OCI-M1 (cell line): ENCODE measurements at places on chromosomes 4 and X.

- DNase-seq: peak; percentile 85
These were observed 54.4 kb upstream of the LCORL start for GRCh38 chr4:18075823-18076433.

- peak; percentile 36 for DNase-seq
These were observed 528.7 kb downstream of the TMA16 start for GRCh38 chr4:164023214-164023613.

DNA sequence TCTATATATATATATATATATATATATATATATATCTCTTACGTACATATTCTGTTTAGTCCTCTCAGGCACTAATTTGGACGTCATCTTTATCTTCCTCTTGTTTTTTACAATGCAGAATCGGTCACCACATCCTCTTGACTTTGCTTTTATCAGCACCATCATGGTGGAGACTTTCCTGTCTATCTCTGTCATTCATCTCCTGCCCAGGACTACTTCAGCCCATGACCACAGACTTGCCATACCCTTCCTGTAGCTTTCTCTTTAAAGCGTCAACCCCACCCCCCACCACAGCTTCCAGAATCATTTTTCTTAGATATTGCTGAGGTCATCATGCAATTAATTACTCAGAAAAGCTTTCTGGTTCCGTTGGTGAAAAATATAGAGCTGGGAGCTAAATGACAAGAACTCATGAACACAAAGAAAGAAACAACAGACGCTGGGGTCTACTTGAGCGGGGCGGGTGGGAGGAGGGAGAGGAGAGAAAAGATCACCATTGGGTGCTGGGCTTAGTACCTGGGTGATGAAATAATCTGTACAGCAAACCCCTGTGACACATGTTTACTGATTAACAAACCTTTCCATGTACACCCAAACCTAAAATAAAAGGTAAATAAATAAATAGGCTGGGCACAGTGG, 30.5 kb upstream of the PRKX start:
- peak; percentile 44 for DNase-seq

DNA sequence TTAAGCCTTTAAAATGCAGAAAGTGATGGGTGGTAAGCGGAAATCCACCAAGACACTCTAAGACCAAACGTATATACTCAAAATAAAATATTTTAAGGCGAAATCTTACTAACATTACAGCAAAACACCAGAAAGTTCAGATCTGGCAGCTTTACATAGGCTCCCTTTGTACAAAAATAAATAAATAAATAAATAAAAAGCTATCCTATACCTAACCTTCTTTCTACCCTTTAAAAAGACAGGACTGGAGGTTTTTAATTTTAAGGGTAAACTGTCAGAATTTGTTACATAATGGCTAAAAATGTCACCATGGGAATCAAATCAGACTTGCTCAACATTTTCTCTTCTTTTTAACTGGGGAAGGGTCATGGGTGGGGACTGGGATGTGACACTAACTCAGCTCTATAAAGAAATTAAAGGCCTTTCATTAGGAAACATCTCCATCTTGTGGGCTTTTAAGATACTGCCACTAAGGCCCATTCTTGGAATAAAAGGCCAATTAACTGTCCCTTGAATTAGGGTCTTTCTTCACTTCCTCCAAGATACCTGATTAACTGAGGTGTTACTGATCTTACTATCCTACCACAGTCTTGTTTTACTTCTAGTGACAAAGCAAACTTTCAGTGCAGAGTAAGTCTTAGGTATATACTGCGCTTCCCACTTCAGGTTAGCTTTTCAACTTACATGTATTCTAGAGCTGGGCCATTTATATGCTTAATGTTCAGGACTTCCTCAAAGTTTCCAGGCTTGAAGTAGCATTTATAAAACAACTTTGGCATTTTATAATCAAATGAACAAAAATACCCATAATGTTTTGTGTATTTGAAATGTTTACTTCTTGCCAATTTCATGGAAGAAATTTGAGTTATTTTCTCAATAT, 13.3 kb downstream of the HNRNPD start:
- DNase-seq: peak; percentile 79

DNA sequence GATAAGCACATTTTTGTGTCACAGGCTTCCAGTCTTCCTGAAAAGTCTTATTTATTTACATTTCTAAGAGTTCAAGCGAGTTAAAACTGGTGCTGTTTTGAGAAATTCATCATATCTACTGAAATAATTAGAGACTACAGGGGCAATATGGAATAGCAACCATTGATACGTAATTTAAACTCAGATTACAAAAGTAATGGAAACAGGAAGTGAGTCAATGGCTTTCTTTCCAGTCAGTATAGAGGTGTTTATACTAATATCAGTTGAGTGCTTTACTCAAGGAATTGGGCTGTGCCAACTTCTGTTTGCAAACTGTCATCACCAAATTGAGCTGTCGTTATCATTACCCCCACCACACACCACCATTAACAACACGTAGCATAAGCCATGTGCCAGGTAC, 222.7 kb downstream of the COL25A1 start:
- peak; percentile 18 for DNase-seq

DNA sequence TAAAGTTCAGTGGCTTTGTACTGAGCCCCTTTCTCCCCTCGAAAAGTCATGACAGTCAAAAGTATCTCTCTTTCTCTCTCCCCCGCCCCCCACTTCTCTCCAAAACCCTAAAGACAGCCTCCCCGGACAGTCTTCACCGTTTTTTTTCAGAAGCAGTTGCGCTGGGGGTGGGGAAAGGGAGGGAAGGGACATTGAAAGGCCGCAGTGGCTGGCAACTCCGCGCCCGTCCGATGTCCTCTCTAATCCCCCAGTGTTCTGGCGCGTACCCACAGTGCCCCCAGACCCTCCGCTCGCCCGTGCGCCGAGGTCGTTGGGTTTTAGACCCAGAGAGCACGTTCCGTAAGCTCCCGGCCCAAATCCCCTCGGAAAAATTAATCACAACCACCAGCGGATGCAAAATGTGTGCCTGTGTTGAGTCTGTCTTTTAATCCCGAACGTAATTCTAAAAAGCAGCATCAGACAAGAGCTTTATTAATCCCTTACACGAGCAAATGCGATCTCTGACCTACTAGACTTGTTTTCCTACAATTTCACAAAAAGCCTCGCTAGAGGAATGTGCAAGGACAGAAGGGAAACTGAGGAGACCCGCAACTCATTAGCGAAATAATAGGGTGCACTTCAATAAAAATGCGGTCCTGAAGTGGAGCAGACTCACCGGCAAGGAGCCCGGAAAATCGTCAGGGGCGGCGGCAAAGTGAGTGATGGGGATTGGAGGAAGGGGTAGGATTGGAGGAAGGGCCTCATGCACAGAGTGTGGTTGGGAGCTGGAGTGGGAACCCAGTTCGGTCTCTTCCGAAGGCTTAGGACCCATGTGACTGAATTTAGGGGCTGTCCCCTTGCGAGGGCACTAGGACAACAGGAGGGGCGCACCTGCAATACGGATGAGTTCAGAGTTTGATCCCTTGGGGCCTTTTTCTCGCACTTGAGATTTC, 12.2 kb upstream of the PRDM8 start:
- no peak for DNase-seq

DNA sequence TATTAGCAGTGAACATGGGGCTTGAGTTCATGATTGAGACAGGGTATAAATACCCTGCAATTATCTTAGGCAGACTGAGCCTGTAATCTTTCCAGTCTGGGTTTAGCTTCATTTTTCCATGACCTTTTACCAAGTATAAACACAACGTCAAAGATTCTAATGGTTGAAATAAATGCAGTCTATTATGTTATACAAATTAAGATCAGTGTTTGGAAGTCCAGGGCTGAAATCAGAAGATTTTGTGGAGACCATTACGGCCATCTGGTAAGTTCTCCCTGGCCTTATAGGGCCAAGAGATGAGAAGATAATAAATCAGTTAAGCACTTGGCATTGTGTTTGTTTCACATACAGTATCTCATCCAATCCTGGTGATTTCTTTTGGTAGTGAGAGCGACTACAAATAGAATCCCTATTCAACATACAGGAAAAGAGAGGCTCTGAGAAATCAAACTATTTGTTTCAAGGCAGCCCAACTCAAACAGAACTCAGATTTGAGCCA, 425.8 kb downstream of the PACRGL start:
- no peak for DNase-seq

GRCh38 chr4:13126976-13127910, 356.9 kb downstream of the RAB28 start:
- DNase-seq: peak; percentile 27

- DNase-seq: no peak
These were observed 9.9 kb downstream of the IGSF1 start for GRCh38 chrX:131279197-131279596.

DNA sequence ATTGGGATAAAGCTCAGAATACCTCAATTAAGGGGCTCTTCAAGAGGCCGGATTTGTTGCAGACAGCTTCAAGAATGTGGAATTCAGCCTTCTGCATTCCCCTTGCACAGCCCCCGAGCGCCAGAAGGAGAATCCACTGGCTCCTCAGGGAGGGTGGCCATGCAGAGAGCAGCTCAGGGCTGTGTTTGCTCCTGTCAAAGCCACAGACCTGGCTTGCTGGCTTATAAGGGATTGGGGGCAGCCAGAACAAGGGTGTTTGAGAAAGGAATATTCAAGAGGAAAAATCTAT, 36.8 kb downstream of the ING2 start:
- DNase-seq: no peak

DNA sequence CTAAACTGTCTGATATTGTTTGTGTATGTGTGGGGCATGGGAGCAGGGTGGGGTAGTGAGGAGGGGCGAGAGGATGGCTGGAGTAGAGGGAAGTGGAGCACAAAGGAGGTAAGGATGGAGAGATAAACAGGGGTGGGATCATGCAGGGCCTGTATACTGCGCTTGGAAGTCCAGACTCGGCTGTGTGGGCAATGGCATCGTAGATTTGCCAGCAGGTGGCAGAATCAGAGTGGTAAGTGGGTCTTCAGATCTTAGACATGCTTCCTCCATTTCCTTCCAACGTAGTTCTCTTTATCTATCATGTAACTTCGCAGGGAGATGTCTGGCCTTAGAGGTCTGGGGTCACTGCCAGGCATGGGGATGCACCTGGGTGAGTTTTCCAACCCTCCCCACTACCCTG, 155.5 kb downstream of the PDGFRA start:
- DNase-seq: peak; percentile 78

GRCh38 chrX:113510586-113510985, 670.0 kb upstream of the AMOT start:
- DNase-seq: no peak

DNA sequence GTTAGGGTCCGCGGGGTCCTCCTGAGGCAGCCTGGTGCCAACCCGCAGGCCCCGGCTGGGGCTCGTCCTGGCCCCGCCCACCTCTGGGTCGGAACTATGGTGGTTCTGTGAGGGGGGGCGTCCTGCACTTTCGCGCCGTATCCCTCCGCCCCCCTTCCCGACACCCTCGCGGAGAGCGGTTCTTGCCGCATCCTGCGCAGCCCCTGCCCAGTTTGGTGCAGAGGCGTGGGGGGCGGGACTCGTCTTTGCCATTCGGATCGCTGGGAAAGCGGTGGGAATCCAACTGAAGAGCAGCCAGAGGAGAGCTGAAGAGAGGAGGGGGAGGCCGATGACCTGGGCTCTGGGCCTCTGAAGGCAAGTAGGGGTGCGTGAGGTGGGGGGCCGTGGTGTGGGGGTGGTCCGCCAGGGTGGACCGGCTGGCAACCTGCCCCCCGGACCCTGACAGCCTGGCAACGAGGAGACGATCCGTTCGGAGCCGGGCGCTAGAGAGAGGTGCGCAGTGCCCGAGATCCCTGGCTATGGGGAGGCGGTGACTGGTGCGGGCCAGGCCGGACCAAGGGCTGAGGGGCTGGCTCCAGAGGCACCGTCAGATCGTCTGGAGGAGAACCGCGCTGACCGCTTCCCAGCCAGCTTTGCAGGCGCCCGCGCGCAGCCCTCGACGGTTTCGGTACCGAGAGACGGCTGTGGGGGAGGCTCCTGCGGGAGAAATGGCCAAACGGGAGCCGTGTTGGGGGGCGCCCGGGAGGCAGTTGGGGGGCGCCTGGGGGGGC, at the start of gene GPRASP1:
TSS of gene GPRASP1 (plus strand) at position 242 of the 770 bp plus-strand sequence. CDS start 2,431 bp downstream, outside the sequence.
- no peak for DNase-seq

DNA sequence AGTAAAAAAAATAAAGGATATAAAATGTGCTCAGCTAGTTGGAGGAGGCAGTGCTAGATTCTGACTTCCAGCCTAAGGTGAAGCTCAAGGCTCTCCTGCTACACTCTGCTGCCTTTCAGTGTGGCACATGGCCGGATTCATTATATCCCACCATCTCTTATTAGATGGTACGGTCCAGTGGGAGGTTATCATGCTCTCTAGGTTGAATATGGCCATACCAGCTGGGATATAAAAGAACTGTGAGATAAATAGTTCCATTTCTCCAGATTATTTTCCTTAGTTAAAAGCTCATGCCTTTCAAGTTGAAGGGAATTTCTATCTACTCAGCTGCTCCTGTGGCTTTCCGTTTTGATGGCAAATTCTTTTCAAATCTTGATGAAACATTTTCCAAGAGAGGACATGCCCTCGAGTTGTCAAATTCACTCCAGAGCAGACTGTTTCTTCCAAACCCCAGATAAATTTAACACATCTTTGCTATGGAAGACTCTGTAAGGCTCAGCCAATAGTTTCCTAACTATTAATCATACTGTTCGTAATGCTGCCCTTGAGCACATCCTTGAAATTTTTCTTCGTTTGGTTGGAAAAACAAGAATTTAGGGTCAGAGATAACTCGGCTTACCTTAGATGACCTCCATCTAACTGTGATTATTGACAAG, 2.2 kb upstream of the MGARP start:
- no peak for DNase-seq

DNA sequence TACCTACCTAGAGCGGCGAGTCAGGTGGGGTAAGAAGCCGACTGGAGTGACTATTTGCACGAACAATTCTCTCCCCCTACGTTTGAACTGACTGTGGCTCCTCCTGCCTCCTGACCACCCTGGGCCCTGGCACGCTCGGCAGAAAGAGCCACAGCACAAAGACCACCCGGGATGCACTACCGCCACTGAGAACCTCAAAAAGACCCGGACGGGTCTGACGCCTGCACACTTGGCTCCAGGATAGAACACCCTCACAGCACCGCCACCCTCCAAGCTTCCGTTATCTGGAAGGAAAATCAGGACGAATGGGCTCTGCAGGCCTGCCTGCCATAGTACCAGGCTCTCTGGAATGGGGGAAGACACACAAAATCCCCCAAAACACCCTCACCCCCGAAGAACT, 2.2 kb downstream of the LRPAP1 start:
- DNase-seq: no peak

- DNase-seq: no peak
These were observed 17.7 kb downstream of the COL4A6 start for GRCh38 chrX:108420481-108420880.

DNA sequence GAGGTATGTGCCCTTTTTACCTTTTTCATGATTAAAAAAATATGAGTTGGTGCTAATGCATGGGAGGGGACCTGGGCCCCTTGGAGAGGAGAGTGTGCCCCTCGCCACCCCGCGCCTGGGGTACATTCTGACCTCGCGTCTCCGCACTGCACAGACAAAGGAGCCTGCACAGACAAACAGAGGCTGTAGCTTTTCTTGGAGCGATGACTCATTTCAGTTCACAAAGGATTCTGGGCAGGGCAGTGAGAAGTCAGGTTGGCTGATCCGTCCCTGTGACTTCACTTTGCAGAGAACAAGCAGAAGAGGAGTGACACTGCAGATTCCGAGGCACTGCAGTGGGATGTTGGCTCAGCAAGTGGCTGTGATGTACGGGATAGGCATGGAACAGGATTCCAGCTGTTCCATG, 82.9 kb downstream of the STOX2 start:
- peak; percentile 73 for DNase-seq

GRCh38 chr4:56276547-56276946, 110.7 kb downstream of the AASDH start:
- no peak for DNase-seq
